Activated T-cell treated with anti-CD3 and anti-CD28 coated beads, Interleukin-2, amount 50 U/mL, for 48 hours (primary cell): ENCODE measurements at places on chromosomes 2 and 18.
A peak's percentile ranks its signal among the peaks of the same experiment; 100 is the strongest.

- DNase-seq = no peak
Measured at GRCh38 chr18:34942975-34943374, 98.2 kb upstream of the MAPRE2 start.

DNA sequence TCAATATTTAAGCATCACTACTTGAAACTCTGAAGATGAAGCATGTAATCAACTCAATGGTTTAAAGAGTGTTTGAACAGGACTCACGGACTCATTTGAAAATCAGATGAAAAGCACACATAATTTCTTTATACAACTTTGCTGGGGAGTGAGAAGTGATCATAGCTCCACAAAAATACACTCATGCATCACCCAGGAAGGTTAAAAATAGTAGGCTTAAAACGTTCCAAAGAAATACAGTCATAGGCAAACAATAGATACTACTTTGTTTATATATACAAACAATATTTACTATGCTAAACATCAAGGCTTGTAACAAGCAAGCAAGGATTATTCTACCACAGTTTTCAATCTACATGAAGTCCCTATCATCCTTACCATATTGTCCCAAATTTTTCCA is 11.6 kb downstream of the HNRNPLL start:
- no peak for DNase-seq

DNA sequence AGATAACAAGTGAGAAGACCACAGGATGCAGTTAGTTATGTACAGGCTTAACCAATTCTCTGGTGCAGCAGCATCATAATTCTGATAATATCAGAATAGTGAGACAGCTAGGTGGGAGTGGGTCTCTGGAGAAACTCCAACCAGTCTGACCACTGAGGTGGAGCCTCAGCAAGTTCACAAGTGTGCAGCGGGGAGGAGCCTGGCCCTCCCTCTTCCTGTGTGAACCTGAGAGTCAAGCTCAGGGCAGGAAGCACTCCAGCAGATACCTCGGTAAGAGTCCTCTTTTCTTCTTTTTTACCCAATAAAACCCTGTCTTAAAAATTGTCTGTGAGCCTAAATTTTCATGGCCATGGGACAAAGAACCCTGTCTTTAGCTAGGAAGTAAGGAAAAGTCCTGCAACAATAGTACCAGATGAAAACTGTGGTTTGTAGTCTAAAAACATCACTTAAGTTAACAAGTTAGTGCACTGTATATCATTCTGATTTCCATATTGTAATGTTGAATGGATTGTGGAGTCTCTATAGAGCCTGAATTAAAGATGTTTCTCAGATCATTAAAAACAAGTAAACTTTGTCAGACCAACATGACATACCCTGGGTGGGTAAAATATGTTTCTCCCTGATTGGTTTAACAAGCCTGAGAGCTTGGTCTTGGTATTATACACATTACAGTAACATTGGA is 370.8 kb downstream of the TMEM182 start:
- DNase-seq = no peak

- DNase-seq = no peak
Measured at GRCh38 chr2:219174801-219175200, 1.9 kb downstream of the CNPPD1 start.

DNA sequence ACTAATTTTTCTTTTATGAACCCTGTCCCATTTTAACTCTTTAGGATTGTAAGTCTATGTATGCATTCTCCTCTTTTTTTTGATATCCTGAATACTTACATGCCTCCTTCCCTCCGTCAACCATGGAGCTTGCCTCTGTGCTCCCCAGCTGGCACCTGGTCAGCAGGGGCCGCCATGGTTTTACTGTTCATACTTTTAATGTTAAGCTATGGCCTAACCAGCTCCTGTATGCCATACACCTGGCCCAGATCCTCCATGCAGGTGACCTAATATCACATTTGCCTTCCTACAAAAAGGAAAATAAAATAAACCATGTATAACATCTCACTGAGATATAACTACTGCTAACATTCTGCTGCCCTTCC is 283.1 kb upstream of the TRIB2 start:
- DNase-seq = no peak

DNA sequence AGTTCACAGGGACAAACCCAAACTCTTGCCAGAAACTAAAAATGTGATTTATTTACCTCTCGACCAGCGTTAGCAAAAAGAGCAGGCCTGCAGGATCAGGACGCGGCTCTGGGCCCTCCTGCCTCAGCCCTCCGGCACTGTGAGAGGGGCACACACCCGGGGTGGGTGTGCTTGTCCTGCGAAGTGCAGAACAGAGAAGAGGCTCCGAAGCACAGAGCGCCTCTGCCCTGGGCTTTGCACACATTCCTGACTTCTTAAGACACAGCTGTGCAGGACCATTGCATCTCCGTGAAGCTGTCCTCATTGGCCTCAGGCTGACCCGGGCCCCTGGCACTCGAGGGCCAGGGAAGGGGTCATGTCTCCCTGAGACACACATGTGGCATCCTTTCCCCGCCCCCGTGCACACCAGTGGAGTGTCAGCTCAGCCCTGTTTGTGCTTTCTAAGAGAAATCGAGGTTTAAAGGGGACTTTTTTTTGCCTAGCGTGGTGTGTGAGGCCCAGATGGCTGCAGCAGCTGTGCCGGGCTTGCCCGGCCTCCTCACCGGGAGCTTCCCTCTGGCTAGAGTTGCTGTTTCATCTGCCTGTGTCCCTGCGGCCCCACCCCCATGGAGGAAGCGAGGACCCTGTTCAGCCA is 9.9 kb upstream of the NFATC1 start:
- DNase-seq = peak; percentile 16

DNA sequence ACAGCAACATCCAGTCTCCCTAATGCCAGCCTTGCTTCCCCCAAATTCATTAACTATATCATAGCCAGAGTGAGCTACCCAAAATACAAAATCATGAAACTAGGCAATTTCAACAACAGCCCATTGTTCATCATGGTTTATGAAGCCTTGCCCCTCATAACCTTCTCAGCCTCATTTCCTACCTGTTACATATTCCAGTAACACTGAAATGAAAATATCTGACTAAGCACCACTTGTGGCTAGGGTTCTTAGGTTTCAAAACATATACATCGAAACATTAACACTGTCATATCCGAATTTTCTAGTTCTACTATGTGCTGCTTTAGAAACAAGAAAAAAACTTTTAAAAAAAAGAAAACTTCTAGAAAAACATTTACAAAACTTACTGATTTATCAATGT is 59.5 kb downstream of the ATAD2B start:
- DNase-seq = no peak

DNA sequence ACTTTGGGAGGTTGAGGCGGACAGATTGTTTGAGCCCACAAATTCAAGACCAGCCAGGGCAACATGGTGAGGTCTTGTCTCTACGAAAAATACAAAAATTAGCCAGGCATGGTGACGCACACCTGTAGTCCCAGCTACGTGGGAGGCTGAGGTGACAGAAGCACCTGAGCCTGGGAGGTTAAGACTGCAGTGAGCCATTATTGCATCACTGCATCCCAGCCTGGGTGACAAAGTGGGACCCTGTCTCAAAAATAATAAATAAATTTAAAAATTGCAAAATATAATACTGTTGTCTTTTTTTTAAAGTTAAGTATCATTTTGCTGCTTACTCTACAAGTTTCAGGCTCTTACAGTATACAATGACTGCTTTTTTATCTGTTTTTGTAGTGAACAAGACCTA is 4.0 kb upstream of the ANKRD12 start:
- DNase-seq = no peak

DNA sequence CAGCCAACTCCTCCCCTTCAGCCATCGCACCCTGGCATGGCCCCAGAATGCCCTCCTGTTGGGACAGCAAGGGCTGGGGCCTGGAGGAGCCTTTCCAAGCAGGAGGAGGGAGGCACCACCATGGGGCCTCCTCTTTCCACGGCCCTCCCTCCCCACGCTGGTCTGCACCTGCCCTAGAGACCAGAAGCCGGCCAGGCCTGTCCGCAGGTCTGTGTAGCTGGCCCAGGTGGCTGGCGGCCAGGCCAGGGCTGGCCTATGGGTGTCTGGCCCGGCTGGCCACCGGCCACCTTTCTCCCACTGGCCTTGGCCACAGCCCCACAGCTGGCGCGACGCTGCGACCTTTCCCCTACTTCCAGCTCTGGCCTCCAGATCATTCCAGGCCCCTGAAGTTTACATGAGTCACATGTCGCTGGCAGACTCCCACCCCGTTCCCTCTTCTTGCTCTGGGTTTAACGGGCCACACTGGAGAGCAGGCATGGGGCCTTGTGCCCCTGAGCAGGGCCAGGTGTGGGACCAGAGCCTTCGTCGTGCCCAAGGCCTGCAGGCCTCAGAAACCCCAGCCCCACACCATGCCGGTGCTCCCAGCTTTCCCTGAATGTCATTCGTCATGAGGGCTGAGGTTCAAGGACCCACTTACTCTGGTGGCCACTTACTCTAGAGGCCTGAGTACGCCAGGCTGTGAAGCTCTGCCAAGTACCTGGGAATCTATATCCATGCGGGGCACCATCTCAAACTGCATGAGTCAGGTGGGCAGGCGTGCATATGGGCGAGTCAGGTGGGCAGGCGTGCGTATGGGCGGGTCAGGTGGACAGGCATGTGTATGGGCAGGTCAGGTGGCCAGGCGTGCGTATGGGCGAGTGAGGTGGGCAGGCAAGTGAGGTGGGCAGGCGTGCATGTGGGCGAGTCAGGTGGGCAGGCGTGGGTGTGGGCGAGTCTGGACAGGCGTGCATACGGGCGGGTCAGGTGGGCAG is 33.3 kb upstream of the KLF11 start:
- no peak for DNase-seq

- DNase-seq = no peak
Measured at GRCh38 chr2:69022548-69022947, 9.6 kb downstream of the ANTXR1 start.

DNA sequence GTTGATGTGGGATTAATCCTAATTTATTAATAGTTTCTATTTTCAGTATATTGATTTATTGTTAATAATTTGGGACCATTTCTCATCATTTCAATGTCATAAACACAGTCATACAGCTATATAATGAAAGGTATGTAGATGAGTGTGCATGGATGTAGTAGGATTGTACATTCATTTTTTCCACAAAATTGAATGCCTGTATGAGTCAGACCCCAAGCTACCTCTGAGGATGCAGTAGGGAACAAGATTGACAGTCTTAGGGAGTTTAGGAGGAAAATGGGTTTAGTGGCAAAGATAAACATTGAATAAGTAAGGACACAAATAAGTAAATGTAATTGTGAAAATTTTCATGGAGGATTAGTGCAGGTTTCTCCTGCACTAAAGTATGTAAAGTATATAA is 14.1 kb upstream of the TMEFF2 start:
- DNase-seq = no peak

- no peak for DNase-seq
Measured at GRCh38 chr2:137963535-137964065, 673 bp upstream of the HNMT start.

- DNase-seq = no peak
Measured at GRCh38 chr18:55300421-55300935, 287.5 kb downstream of the TCF4 start.

- DNase-seq = no peak
Measured at GRCh38 chr18:27863780-27864430, 313.0 kb downstream of the CDH2 start.

DNA sequence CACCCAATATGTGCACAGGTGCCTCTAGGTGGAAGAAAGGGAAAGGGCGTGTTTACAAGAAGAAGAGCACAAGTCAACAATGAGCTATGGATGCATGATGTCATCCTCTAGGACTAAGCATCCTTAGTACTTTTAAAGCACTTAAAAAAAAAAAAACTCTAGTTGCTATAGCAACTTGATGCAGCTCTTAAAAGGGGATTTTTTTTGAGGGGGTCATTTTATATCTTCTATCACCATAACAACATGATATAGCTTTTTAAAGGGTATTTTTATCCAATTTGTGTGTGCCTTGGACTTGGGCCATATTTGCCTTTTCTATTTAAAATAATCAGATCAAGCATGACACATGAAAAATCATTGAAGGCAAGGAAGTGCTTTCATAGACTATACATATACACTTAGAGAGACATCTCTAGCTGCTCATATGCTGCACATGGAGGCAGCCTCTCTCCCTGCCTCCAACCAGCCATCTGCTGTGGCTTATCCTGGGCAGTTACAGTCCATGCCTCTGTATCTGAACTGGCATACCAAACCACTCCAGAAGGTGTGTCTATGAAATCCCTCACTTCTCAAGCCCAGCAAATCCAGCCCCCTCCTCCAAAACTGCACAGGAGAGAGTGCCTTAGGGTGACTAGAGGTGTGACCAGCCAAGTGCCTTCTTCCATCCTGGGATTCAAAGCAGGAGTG is 165.4 kb downstream of the MSH2 start:
- no peak for DNase-seq
